ENCODE measurements at places on chromosomes 11 and 22. TPM values are rescaled to one million over a fixed set of nuclear protein-coding genes. Genes with fewer than 3 reads are reported as not detected.

DNA sequence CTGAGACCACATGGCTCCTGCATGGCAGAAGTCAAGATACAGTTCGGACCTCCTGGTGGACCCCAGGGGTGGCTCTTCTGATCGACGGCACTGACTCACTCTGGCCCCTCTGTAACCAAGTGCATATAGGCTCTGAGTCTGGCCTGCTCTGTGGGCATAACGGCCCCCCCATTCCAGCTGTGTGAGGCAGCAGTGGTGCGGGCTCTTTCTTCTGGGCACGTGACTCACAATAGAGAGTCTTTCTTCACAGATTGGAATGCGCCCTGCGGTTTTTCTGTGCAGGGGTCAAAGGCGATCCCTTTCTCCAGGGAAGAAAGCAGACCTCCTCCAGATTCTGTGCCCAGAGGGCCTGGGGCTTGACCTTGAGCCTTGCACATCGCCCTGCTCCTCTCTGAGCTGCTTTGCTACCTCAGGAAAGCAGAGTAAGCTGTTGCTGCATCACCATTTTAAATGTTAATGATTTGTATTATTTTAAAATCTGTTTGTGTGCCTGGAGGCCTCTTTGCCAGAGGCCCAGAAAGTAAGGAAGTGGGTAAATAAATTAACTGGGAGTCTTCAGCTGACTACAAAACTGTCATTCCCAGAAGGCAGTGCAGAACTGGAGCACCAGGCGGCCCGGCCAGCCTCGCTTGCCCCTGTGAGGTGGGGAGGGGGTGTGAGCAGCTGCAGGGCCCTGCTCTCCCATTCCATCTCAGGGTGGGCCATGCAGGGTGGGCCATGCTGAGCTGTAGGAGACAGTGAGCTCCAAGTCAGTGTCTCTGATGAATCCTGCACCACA is 199.0 kb downstream of the GRIK4 start:
- DNase-seq: peak; percentile 87

DNA sequence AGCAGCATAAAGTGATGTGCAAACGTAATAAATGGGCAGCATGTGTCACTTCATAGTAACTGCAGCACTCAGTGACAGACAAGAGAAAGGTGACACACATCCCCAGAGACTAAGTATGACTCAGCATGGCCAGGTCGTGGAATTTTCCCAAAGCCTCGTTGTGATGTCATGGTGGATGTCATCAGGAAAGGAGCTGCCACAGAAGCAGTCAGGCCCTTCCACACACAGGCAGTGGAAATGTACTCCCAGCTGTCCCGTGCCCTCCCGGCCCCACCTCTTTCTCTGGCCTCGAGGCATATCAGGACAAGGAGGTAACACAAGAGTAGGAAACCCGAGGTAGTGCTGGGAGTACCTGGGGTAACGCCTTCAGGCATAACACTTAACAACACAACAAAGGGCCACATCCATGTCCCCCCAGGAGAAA is 8.1 kb downstream of the PC start:
- DNase-seq: no peak

- peak; percentile 82 for DNase-seq
These were observed 4.6 kb downstream of the TRABD start for GRCh38 chr22:50190182-50190940.

DNA sequence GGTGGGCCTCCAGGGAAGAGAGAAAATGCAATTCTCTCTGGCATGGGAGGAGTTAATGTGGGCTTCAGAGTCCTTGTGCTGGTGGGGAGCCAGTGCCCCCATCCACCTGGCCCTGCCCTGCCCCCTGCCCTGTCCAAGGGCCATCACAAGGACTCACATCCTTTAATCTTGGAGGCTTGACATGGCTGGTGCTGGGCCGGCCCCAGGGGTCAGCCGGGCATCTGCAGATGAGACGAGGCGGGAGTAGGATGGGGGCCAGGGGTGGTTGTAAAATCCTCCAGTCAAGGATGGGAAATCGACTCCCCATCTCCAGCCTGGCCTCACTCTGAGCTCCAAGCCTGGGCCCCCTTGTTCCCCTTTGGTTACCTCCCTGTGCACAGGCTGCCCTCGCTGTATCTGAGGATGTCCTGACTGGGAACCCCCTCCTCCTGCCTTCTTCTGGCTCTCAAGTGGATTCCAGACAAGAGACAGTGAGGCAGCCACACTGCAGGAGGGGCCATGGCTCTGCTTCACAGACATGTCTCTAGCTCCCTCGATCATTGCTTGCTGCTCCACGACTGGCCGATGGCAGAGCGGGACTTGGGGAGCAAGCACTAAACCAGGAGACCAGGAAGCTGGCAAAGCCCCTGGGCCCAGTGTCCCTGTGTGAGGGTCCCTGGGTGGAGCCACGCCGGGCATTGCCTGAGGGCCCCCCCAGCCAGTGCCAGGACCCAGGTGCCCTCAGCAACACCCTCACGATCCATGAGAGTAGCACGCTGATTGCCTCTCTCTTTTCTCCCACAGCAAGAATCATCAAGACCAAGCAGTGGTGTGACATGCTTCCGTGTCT is 1120.5 kb downstream of the BRD1 start:
- no peak for DNase-seq

DNA sequence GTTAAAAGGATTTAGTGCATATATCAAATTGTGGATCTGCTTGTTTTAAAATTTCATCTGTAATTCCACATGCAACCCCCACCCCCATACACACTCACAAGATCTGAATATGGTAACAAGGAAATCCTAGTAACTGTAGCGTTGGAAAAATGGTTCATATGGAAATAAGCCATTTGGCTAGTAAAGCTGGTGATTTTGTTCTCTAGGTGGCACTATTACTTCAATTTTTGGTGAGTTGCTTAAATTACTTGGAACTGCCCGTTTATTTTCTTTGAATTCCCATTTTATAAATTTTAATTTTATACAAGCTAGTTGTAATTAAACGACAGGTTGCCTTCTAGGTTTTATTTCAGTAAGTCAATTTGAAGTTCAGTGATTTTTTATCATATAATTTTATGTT is 5.3 kb downstream of the BDNF start:
- no peak for DNase-seq

DNA sequence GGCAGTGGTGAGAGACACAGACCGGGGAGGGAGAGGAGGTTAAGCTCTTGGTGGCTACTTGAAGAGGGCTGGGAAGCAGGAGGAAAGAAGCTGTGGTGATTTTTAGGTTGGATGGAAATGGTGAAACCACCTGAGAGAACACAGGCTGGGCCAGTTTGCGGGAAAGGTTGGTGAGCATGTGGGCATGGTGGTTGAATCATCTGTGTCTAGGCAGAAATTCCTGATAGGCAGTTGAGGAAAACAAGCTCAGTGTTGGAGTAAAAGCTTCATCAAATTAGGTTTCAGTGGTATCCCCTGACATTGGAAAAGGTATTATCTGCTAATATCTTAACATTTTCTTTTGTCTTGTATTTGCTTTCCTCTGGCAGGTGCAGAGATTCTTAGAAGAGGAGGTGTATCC is 4.3 kb upstream of the SGSM3 start:
- no peak for DNase-seq

- DNase-seq: no peak
These were observed 46.5 kb upstream of the CRTAM start for GRCh38 chr11:122791836-122792235.

DNA sequence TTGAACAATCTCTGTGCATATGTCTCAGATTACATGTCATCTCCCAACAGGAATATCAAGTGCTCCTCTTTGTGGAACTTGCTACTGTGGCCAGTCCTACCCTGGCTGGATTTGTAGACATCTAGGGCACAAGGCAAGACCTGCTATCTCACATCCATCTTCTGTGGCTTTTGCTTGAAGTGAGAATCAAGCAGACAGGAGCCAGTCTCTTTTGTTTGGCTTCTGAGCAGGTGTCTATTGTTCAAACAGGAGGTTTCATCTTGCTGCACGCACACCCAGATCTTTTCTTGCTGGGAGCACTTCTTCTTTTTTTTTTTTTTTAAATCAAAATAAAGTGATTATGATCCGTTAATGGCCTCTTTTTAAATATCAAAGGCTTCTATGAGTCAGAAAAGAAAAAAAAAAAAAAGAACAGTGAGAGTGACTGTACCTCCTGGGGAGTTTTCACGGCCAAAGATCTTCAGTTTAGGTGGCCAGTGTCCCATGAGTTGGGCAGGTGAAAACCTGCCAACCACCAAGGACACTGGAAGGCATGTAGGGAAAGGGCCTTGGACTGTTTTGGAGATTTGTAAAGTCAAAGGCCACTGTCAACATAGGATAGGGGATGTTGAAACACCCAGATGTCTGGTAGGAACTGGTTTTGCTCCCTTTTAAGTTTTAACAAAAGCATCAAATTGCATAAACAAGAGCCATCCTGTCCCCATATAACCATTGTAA is 78.1 kb downstream of the CD44 start:
- no peak for DNase-seq

GRCh38 chr22:45542001-45542520 is 39.4 kb downstream of the FBLN1 start:
- DNase-seq: no peak

DNA sequence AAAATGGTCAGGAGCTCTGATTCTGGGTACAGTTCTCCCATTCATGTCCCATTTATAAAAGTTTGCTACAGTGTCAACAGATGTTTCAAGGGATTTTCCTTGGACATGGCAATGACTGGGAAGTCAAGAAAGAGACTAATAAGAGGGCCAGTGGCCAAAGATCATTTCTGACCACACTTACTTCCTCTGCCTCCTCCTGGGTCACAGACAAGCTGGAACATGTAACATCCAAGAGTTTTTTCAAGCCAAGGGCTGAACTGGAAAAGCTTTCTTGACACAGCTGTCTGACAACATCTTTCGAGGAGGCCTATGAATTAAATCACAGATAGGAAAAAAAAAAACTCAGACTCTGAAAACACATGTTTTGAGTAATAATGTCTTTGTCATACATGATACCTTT is 8.7 kb downstream of the COMMD9 start:
- no peak for DNase-seq

DNA sequence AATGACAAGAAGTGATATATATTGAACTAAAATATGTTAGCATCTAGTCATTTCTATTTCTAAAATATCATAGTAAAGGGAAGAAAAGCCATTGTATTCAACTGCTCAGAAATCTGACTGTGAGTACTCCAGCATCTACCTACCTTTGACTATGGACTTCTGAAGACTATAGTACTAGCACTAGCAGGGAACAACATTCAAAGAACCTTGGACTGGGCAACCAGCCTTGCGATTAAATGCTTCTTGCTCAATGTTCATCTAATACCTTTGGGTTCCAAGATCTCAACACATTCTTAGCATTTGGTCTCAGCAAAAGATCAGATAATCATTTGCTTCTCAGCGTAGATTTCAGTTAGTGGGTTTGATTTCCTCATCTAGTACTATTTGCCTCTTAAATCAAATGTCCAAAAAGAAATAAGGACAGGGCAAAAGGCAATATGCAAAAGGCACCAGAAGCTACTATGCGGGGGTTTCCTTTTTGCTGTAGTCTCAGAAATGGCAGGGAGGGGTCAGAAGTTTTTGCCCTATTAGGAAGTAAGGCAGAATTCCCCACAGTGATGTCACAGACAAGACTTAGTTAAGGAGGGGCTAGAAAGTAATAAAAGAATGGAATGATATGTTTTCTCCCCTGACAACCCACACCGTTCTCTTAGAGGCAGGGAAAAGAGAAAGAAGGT is 80.6 kb downstream of the GAB2 start:
- peak; percentile 47 for DNase-seq

DNA sequence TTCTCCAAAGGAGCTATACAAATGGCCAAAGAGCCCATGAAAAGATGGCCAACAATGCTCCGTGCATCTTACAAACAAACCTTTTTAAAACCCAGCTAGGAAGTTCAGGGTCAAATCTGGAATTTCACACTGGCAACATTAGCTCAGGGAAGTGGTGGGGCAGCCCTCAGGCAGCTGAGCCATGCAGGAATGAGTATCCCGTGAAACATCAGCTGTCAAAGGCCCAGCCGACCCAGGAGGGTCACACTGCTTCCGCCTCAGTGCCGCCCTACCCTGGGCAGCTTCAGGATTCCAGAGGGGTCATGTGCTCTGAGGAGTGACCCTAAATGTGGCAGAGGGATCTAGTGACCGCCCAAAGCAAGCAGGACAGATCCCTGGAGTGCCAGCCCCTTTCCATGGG is 73.4 kb downstream of the LINC01488 start:
- DNase-seq: no peak

DNA sequence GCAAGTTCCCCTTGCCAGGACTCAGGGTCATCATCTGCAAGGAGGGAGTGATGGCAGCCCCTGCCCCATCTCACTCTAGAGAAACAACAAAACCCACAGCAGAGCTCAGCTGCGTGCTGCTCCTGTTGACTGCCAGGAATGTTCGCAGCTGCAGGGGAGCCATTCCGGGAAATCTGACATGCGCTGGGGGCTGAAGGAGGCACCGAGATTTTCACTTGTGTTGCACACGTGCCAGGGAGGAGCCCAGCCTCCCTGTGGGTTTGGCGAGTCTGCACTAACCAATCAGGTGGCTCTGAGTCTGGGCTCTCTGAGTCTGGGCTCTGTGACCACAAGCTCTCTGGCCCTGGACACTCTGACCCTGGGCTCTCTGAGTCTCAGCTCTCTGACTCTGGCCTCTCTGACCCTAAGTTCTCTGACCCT is 10.5 kb downstream of the FGF3 start:
- DNase-seq: no peak

DNA sequence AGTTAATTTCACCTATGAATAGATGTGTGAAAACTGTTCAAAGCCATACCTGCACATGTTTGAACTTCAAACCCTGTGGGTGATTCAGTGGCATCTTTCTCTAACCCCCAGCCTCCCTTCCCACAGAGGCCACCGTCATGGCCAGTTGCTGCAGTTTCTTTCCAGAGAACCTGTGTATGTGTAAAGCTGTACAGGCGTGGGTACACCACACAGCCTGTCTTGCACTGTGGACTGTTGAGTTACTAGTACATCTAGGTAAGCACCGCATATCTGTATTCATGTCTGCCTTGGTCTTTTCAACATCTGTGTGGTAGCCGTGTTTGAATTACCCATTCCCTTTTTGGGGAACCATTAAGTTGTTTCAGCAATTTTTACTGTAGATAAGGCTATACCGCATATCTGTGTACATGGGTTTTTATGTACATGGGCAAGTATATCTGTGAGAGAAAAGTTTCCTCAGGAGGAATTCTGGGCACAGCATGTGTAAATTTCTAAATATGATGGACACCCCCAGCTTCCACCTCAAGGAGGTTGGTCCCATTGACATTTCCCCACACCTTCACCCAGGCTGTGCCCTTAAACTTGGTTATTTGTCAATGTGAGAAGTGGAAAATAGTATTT is 13.9 kb downstream of the NEAT1 start:
- peak; percentile 5 for DNase-seq

ZNF280A gene
- polyA plus RNA-seq: not detected

BRSK2 gene
- polyA plus RNA-seq: 14.7 TPM

KRTAP5-10 gene
- 0.19 TPM for polyA plus RNA-seq

WNT11 gene
- polyA plus RNA-seq: 14.4 TPM

CAPRIN1 gene
- 162 TPM for polyA plus RNA-seq

EFCAB6 gene
- 1.5 TPM for polyA plus RNA-seq

SCT gene
- 131 TPM for polyA plus RNA-seq

PTPRJ gene
- polyA plus RNA-seq: 26.4 TPM

CDON gene
- 22.8 TPM for polyA plus RNA-seq

EP300 gene
- polyA plus RNA-seq: 54.3 TPM

SOX10 gene
- 8.8 TPM for polyA plus RNA-seq

All from large intestine (tissue), 12 donors.